ENCODE measurements at places on chromosomes 5 and 9.

DNA sequence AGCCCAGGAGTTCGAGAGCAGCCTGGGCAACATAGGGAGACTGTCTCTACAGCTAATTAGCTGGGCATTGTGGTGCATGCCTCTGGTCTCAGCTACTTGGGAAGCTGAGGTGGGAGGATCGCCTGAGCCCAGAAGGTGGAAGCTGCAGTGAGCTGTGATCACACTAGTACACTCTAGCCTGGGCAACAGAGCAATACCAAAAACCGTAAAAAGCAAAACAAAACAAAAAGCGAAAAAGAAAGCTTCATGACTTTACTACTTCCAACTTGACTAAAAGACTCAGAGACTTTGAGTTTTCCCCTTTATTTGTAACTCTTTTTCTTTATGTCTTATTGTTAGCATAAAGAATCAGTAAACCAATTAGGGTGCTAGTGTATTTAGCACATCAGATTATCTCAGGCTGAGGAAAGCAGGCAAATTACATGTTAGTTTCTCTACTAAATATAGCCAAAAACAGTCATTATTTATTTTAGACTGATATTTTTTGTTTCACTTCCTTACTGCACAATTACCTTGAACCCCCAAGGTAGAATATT, 5.4 kb downstream of the RAD17 start:
- DNase-seq: no peak

- DNase-seq: no peak
Observed at GRCh38 chr9:98839724-98840123, 32.3 kb downstream of the GALNT12 start.

GRCh38 chr9:34663303-34663605, 797 bp upstream of the CCL27 start:
- no peak for DNase-seq

GRCh38 chr9:69253057-69253456, 72.0 kb upstream of the ENTREP1 start:
- no peak for DNase-seq

DNA sequence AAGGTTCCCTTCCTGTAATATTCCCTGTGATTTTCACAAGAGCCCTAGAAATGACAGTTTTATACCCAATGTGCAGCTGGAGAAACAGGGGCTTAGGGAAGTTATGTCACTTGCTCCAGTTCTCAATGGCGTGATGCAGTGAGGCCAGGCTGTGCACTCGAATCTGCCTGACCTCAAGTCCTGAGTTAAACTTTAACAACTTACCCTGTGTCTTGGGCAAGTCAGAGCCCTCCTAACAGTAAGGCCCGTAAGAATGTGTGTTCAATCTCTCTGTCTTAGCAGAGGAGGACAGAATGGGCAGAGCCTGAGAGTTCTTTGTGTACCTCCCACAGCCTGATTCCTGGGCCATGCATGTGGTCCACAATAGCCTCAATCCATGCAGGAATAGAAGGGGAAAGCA, 181.1 kb downstream of the TRIM32 start:
- no peak for DNase-seq

- no peak for DNase-seq
Observed at GRCh38 chr5:135891268-135891667, 4.4 kb downstream of the IL9 start.

DNA sequence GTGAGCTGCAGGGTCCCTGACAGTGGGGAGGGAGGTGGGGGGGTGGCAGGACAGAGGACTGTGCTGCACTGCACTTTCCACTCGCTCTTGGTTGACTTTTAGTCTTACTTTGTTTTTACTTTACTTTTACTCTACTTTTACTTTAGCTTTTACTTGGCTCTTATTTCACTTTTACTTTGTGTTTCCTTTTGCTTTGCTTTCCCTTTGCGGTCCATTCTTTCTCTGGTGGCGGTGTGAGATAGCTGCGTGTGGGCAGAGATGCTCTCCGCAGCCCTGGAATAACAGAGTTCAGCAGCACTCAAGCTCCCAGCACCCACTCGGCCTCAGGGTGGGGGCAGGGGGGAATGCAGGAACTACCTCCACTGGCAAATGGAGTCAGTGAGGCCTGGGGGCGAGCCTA, 4.7 kb downstream of the AK8 start:
- DNase-seq: no peak

DNA sequence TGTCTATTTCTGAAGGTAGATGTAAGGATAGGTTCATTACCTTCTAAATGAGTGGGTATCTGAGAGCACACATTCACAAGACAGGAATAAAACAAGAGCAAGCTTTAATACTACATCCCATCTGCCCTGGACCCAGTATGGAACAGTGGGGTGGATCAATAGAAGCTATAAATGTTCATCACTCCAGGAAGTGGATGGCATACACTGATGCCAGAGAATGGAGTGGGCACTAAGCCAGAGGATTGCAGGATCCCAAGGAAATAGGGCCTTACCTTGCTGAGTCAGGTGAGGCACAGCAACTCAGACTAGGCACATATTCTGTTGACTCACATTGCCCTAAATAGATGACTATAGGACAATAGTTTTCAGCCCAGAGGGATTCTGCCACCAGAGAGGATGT, 21.3 kb upstream of the COX7C start:
- DNase-seq: no peak

DNA sequence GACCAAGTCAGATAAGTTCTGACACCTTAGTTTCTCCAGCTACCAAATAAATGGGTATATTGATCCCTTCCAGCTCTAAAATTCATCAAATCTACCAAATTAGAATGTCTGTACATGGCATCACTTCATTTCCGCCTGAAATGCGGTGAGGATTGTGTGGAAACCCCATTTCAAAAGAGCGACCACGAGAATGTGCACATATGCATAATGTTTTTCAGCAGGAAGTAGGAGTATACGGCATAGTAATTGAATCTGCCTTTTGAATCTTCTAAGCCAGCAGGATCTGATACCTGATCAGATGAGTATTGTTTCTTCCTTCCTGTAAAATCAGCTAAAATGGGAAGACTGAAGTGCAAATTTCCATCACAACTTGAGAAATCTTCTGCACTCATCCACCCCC, 418.6 kb downstream of the TMEM38B start:
- no peak for DNase-seq

Data from stimulated activated CD4-positive, alpha-beta T cell treated with anti-CD3 and anti-CD28 coated beads, Interleukin-1b, Interleukin-23, amount 100 ng/mL, for 1 hour (primary cell).